ENCODE measurements at places on chromosomes 5 and 9.

GRCh38 chr5:174583071-174583470 lies 141.3 kb upstream of the MSX2 start:
- no peak for DNase-seq

DNA sequence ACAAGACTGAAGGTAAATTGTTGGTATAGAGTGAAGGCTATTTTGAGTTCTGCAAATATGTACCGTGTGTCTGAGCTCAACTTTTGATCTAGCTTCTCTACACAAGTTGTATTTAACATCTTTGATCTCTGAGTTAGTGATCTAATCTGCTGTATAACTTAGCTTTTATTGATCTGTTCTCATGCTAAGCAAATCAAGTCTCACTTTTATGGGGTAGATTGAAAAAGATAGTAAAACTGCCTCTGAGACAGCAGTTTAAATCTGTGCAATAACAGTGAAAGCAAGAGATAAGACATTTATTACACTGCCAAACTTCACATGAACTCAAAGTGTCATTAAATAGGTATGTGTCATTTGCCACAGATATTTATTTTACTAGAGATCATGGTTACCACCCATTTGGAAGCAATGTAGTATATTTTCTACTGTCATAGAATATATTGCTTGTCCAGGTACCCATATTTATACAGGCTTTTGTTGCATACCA lies 477.3 kb downstream of the ISL1 start:
- no peak for DNase-seq

GRCh38 chr5:137605411-137605810 lies 106.3 kb upstream of the SPOCK1 start:
- no peak for DNase-seq

DNA sequence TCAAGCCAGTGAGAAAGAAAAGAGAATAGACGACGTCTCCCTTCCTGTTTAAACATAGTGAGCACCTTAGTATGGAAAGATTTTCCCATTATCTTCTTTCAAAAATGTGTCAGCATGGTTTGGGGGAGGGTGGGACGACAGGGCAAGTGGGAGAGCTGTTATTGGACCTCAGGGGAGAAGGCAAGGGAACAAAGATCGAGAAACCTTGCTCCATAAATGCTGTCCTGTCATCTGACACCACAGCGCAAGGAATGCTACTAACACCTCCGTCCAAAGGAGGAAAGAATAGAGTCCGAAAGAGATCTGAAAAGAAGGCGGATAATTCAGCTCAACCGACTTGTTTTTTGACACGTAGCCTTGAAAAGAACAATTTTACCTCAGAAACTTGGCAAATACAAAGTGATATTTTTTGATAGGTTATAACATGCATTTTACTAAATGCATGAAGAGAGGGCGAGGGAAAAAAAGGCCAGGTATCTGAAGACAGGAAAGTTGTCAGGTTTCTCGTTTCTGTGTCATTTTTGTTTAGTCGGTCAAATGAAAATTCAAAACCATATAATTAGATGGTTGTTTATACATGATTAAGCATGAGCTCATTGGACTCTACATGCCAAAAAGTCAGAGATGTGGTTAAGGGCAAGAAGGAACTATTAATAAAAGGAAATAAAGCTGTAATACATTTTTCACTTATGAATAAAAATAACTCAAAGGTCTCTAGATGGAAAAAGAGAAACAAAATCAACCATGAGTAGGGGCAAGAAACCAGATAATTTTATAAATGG lies 155.7 kb downstream of the GLIS3 start:
- DNase-seq, result peak; percentile 18

DNA sequence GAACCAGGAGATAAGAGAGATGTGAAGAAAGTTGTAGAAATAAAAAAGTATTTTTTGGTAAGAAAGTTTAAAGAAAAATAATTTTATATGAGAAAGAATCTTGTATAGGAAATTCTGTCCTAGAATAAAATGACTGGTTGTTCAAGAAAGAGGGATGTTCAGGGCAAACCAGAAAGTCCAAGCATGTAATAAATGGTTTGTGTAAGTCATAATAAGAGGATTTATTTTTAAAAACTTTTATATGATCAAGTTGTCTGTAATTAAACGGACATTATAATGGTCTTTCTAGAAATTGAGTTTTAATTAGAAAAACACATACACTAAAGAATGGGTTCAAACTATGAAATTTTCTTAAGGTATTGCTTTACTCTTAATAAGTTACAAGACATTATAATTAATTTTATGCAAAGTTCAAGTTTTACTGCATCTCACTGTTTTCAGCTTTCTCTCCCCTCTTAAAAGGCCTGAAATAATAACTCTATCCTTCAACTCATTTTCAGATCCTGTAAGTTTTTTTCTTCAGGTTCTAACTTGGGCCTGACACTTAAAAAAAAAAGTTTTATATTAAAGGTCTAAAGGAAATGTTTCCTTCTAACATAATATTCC lies 56.1 kb upstream of the ZNF300 start:
- no peak for DNase-seq

DNA sequence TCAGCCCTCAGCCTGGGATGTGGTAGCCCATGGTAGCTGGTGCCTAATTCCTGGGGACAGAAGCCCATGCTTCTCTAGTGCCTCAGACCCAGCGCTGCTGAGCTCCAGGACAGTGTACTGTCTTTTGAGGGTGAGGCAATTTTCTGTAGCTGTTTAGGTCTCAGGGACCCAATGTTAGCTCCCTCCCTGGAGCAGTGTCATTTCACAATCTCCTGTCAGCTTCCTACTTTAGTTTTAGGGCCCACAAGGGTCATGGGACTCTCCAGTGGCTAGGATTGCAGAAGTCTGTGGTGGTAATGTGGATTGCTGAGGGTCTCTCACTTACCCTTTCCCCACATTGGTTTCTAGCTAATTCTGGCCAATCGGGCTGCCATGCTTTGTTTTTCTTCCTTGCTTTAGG lies 67.7 kb upstream of the CCL21 start:
- no peak for DNase-seq

DNA sequence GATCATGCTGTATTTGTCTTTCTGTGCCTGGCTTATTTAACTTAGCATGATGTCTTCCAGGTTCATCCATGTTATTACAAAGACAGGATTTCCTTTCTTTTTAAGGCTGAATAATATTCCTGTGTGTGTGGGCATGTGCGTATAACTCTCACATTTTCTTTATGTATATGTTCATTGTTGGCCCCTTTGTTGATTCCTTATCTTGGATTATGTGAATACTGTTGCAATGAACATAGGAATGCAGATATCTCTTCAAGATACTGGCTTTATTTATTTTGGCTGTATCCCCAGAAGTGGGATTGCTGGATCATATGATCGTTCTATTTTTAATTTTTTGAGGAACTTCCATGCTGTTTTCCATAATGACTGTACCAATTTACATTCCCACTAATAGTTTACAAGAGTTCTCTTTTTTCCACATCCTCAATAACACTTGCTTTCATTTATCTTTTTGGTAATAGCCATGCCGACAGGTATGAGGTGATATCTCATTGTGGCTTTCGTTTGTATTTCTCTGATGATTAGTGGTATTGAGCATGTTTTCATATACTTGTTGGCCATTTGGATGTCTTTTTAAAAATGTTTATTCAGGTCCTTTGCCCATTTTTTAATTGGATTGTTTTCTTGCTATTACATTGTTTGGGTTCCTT lies 38.0 kb downstream of the CREBRF start:
- DNase-seq, result no peak

GRCh38 chr5:17860660-17861315 lies 226.5 kb downstream of the TAF11L14 start:
- DNase-seq, result no peak

GRCh38 chr5:113487781-113488644 lies at the start of gene MCC:
MCC (minus strand) TSS chr5:113488453.
- peak; percentile 82 for DNase-seq

DNA sequence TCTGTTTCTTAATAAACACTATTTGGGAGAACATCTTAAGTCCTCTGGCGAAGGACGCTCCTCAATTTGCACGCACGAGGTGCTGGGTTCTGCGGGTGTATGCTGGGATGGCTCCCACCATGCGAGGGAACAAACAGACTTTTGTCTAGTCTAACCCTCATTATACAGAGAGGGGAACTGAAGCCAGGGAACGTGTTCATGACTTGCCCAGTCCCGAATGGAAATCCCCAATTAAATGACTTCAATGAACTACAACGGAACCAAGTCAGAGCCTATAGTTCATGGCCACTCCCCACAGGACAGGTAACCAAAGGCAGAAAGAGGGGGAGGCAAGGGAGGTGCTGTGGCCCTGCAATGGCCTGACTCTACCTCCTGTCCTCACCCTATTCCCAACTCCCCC lies 9.3 kb downstream of the TLE1 start:
- DNase-seq, result no peak

DNA sequence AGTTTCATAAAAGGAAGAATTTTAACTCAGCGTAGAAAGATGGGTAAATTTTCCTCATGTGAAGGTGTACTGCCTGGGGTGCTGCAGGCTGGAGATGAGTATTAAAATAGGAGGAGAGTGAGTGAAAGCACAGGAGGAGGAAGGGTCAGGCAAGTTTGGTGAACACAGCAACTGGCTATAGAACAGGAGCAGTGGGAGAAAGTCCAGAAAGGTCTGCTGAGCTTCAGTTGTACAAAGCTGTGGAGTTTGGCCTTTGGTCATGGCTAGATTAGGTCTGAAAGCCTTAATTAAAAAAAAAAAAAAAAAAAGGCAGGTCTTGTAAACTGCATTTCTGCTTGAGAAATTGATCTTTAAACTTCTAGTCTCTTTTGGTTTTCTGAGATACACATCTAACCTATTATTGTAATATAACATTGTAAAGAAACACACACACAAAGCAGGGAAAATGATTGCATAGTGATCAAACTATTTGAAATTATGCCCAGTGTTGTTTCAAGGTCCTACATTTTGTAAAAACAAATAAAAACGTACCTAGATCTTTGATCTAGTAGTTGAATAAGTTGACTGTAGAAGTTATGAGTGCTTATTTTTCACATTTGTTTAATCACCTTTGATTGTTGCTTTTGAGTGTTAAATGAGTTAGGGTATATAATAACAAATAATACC lies 43.6 kb downstream of the MAP3K1 start:
- DNase-seq, result no peak
